COR-L47 (cell line): ENCODE measurements at places on chromosomes 2 and 18.

DNA sequence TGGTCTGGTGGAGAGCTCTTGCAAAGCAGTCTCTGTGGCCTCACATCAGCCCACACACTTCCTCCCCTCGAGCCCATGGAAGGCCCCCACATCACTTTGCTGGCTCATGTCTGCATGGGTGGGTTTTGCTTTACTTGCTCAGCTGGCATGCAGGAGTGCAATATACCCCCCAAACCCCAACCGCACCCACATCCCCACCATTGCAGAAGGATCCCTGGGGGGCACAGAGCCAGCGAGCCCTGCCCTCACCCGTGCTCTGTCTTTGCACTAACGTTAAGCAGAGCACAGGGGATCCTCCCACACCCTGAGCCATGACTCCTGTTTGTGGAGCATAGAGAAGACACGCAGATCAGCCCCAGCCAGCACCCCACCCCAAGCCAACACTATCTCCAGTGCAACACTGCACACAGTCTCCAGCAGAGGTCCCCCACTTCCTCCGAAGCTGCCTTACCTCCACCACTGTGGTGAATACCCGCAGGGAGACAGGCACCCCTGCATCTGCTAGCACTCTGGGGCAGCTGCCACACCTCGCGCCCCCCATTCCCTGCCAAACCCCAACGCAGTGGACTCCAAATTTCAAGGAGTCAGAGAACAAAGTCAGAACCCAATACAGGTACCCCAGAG is 177.8 kb upstream of the RGPD4 start:
- DNase-seq = no peak

GRCh38 chr18:63258749-63259566 is 60.6 kb downstream of the BCL2 start:
- peak; percentile 79 for DNase-seq

DNA sequence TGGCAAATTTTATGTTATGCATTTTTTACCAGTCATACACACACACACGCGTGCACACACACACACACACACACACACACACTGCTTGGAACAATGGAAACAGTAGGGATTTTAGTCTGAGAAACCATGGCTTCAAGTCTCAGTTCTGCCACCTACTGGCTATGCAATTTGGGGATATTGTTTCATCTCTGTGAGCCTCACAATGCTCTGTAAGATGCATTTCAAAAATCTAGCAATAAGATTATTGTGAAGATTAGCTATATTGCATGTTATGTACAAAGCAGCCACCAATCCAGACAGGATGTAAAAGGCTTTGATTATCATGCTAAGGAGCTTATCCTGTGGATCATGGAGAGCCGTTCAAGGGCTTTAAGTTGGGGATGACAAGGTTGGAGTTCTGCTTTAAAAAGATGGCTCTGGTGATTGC is 401.4 kb downstream of the NBAS start:
- peak; percentile 39 for DNase-seq

DNA sequence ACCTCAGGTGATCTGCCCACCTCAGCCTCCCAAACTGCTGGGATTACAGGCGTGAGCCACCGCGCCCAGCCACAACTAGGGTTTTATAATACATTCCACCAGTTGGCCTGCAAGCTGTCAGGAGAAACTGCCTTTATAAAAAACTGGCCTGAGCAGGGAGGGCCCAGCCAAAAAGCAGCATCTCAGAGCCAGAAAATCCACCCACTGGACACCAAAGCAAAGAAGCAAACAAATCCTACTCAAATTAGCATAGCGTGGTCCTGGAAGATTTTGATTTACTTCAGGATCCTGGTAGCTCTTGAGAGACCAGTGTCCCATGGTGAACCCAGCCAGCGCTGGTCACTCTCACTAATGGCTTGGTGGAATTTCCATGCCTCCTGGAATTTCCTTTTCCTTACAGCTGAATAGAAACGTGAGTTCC is 60.0 kb upstream of the PXDN start:
- DNase-seq = no peak

- no peak for DNase-seq
Observed at GRCh38 chr2:236209535-236209934, 41.3 kb upstream of the GBX2 start.

- no peak for DNase-seq
Observed at GRCh38 chr2:31965094-31965493, 45.7 kb downstream of the MEMO1 start.

DNA sequence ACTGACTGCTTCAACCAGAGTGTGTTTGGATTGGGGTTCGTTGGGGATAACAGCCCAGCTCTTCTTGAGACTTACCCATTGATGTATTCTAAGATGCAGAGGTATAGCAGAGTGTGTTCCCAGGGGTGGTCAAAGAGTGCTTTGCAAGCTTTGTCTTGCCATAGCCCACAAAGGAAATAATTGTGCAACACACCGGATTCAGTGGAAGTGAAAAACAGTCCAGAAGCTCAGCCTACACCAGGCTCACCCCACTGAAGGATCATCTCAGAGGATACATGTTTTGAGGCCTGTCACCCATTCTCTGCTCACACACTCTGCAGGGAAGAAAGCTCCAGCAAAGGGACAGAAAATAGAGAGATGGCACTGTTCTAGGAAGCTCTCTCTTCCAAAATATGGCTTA is 9.6 kb downstream of the CACNB4 start:
- no peak for DNase-seq

DNA sequence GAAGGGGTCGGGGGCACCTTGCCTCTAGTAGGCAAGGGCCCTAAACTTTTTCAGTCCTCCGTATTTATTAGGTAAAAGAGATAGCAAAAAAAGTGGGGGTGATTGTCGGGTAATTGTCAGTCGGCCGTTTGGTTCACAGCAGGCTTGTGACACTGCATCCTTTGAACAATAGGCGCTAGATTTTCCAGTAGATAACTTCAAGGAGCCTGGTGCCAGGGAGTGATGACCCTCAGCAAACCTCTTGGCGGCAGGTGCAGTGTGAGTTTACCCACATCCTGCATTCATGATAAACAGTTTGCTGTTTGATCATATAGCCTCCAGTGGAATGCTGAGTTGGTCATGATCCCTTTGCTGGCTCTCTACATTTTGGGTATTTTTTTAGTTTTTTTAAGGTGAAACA is 22.9 kb downstream of the SERPINB8 start:
- no peak for DNase-seq

- no peak for DNase-seq
Observed at GRCh38 chr18:67241299-67241698, 275.2 kb downstream of the DSEL start.

GRCh38 chr2:62506421-62506750 is 391 bp upstream of the TMEM17 start:
- DNase-seq = no peak

- no peak for DNase-seq
Observed at GRCh38 chr2:127612111-127612822, 33.7 kb upstream of the GPR17 start.

- DNase-seq = no peak
Observed at GRCh38 chr2:227411320-227411989, 23.7 kb upstream of the SCYGR1 start.

- DNase-seq = peak; percentile 48
Observed at GRCh38 chr18:55384551-55385275, 203.3 kb downstream of the TCF4 start.

- DNase-seq = no peak
Observed at GRCh38 chr18:22860807-22861206, 72.3 kb upstream of the RBBP8 start.

- no peak for DNase-seq
Observed at GRCh38 chr2:74513605-74514367, 464 bp upstream of the TLX2 start.

DNA sequence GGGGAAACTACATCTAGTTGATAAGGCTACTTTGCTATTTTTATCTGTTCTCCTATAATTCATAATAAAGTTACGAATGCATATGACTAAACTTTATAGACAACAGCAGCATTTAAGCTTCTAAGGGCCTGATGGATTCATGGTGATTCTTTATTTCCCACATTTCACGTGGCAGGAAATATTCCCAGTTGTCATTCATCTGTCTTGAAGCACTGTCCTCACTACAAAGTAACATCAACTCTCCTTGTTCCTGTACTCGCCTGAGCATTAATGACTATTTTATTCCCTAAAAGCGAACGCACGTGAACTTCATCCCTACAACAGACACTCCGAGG is 2.6 kb downstream of the SATB2 start:
- DNase-seq = no peak

DNA sequence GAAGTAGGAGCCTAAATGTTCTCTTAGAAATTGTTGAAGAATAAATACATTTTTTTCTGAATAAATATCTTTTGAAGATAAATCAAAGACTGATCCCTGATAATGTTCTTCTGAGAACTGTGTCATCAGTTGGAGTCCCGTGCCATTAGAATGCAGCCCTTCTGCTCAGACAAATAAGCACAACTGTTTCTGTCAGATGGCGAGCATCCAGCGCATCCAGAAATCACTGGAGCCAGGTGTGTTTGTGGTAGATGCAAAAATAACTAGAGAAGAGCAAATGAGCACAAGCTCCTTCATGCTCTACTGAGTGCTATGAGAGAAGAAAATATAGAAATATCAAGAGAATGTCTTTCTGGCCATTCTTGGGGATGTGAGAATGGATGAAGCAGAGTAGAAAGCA is 573.7 kb downstream of the THSD7B start:
- DNase-seq = no peak

DNA sequence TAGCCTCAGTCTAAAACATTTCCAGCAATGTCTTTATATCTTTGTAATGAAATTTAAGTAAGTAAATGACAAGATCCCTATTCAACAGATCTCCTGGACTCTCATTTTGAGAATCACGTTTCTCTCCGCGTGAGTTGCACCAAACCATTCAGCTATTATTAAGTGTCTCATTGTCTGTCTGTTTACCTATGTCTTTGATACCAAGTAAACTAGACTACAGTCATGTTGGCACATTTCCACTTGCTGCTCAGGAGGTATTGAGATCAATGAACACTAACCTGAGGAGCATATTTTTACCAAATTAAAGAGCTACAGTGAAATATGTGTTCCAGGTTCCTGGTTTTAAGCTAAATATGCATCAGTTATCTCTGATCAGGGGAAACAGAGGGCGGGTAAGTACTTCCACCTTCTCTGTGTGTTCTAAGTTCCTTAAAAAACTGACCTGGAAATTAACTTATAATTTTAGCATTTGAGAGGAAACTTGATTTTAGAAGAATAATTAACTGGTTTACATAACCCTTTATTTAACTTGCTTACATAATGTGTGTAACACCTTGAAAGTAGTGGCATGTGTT is 125.8 kb downstream of the OSBPL6 start:
- peak; percentile 91 for DNase-seq

DNA sequence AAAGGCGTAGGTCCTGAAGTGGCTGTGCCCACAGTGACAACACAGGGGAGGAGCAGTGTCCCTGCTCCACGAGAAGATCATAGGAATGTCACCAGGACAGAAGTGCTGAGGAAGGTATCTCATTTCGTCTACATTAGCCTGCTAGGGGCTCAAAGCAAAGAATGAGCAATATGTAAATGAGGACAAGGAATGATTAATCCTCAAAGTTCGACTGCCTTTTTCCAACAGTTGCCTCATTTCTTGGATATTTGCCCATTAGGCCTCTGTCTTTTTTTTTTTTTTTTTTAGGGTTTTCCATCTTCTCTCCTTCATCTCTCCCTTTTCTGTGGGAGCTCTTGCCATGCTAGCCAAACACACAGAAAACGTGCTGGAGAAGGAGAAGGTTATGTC is 105.2 kb upstream of the ARHGAP28 start:
- DNase-seq = no peak

- no peak for DNase-seq
Observed at GRCh38 chr2:9844576-9844975, 1.3 kb downstream of the TAF1B start.

DNA sequence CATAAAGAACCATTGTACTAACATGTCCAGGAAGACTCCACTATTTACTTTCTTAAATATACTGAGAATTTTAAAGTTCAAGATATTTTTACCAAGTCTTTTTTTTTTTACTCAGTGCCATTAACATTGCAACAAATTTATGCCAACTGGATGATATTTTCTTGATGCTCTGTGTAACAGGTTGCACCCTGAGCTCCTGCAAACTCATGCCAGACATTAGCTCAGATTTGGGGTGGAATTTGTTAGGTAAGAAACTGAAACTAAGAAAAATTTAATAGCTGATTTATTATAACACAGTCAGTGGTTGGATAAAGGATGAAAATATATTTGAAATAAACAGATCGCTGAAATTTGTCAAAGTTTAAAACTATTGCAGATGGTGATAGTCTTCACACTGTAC is 228.6 kb upstream of the SPHKAP start:
- no peak for DNase-seq

DNA sequence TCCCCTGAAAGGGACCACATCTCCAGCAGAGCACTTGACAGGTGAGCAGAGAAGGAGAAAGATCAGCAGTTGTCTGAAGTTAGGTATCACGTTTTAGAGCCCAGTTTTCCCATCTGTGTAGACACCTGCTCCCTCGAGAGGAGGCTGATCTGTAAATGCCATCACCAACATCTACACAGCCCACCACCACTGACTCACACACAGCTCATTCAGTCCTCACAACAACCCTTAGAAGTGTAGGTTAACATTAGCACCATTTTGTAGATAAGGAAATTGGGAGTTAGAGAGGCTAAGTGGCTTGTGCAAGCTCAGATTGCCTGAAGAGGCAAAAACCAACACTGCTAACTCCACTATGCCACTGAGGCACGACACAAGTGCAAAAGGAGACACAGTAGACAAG is 37.2 kb upstream of the STAT1 start:
- no peak for DNase-seq

GRCh38 chr2:32798829-32799228 is 147.9 kb upstream of the LTBP1 start:
- no peak for DNase-seq

DNA sequence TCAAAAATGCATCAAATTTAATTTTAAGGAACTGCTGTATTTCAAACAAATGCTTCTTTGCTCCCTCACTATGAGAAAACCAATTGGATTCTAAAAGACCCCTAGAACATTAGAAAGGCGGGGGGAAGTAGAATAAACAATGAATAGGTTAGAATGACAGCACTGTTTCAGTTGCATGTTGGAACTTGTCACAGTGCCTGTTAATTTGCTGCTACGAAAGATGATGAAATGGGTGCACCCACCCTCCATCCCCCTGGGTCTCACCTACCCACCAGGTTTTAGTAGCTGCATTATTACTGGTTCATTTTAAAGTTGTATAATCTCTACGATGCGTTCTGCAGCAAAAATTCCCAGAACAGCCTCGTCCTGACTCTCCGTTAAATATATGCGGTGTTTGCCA is 193.0 kb upstream of the COPS8 start:
- DNase-seq = no peak

- no peak for DNase-seq
Observed at GRCh38 chr2:229519655-229520430, 194.5 kb downstream of the DNER start.

DNA sequence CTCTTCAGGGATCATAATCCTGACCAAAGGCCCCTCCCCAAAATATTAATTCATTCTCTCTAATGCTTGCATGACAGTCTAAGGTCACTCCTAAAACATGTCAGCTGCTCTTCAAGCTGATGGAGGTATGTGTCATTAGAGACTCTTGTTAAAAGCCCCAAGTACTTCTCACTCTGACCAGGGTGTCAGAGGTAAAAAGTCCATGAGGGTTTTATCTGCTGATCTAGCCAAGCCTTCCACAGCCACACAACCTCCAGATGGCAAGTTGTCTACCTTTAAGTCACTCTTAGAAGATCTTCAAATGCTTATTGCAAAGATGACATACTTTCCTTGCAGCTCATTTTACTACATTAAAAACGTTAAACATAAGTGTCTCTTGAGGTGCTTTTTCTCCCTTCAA is 83.6 kb upstream of the ETAA1 start:
- DNase-seq = no peak
